ENCODE measurements at places on chromosomes 16 and 17. TPM values are rescaled to one million over a fixed set of nuclear protein-coding genes. Genes with fewer than 3 reads are reported as not detected.

GRCh38 chr16:49292413-49292812 is 10.8 kb upstream of the CBLN1 start:
- DNase-seq, result no peak

DNA sequence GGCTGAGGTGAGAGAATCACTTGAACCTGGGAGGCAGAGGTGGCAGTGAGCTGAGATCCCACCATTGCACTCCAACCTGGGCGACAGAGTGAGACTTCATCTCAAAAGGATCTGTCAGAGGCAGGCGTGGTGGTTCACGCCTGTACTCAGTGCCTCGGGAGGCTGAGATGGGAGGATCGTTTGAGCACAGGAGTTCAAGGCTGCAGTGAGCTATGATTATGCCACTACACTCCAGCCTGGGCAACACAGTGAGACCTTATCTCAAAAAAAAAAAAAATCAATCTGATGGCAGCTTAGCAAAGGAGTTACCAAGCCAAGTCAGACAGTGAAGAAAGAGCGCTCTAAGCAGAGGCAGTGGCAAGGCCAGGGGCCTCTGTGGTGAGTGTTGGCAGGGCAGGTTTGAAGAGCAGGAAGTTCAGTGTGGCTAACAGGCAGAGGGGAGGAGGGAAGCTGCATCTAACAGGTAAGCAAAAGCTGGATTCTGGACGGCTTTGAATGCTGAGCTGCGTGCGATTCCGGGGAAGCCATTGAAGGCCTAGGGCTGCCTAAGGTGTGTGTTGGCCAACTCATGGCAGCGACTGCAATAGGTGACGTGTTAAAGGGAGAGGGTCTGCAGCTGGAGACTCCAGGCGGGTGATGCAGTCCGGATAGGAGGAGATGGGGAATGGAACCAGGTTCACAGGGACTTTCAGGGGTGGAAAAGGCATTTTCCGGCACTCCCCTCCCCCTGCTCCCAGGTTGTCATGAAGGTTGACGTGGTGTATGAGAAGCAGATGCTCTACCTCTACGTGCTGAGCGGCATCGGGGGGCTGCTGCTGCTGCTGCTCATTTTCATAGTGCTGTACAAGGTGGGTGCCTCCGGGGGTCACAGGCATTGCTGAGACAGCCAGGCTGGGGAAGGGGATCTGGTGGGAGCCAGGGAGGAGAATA is 7.0 kb downstream of the ZNF768 start:
- no peak for DNase-seq

GRCh38 chr17:60372790-60373483 is 19.0 kb downstream of the USP32 start:
- peak; percentile 11 for DNase-seq

GRCh38 chr17:39209317-39210092 is 9.4 kb downstream of the RPL19 start:
- no peak for DNase-seq

- no peak for DNase-seq
Measured at GRCh38 chr16:27528294-27528693, 21.4 kb downstream of the GTF3C1 start.

DNA sequence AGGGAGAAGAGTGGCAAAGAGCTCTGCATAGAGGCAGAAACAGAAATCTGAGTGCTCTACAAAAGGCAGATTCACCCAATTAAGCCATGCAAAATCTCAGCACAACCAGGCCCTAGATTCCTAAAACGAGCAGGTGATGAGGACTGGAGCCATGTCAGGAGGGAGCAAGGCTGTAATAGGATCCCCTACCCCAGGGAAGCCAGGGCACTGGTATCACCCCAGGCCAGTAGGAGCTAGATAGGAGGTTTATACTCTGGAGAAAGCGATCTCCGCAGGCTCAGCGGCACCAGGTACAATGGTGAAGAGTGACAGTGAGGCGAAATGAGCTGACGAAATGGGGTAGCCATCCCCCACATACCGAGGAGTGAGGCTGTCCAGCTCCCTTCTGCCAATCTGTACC is 171.5 kb downstream of the PARN start:
- no peak for DNase-seq

DNA sequence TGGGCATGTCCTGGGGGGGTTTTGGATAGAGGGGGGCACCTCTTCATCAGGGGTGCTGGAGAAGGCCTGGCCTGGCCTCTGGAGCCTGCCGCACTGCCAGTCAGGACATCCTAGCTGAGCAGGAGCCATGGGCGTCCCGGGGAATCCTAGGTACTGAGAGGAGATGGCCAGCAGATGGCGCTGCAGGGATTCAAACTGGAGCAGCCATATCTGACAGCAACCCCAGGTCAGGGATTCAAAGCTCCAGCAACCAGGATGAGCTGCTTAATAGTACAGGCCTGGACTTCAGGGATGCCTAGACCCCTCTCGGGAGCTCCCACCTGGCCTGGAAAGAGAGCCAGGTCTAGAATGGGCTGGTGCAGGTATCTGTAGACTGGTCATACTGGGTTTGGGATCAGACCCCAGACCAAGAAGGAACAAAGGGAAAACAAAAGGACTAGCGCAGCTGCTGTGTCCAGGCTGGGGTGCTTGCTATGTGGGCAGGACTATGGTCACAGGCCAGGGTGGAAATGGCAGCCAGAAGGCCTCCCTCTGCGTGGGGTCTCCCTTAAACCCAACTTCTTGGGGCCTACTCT is 306.9 kb upstream of the RBFOX1 start:
- peak; percentile 36 for DNase-seq

CBX2 gene
- total RNA-seq, result 32.6 TPM

EFCAB3 gene
- total RNA-seq, result not detected

Data from PC-9 (cell line).